ENCODE measurements at places on chromosomes 2 and 18.

- no peak for DNase-seq
Observed at GRCh38 chr2:141439524-141439923, 691.3 kb downstream of the LRP1B start.

- DNase-seq: no peak
Observed at GRCh38 chr18:53789376-53790247, 434.9 kb downstream of the MBD2 start.

DNA sequence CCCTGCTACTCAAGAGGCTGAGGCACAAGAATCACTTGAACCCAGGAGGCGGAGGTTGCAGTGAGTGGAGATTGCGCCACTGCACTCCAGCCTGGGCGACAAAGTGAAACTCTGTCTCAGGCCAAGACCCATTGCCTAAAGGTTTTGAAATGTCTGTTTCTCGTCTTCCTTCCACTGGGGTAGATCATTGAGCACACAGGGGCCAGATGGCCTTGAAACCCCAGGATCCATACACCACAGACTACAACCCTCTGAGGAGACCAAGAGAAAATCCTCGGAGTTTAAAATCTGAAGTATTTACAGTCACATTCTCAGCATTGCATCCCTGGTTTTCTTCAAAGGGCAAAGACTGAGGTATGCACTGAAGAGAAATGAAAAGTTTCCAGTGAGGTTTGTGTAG lies 7.1 kb upstream of the EPAS1 start:
- no peak for DNase-seq

GRCh38 chr2:219327719-219328118 lies 4.8 kb downstream of the RESP18 start:
- no peak for DNase-seq

GRCh38 chr18:8639762-8640161 lies 30.5 kb downstream of the RAB12 start:
- no peak for DNase-seq

DNA sequence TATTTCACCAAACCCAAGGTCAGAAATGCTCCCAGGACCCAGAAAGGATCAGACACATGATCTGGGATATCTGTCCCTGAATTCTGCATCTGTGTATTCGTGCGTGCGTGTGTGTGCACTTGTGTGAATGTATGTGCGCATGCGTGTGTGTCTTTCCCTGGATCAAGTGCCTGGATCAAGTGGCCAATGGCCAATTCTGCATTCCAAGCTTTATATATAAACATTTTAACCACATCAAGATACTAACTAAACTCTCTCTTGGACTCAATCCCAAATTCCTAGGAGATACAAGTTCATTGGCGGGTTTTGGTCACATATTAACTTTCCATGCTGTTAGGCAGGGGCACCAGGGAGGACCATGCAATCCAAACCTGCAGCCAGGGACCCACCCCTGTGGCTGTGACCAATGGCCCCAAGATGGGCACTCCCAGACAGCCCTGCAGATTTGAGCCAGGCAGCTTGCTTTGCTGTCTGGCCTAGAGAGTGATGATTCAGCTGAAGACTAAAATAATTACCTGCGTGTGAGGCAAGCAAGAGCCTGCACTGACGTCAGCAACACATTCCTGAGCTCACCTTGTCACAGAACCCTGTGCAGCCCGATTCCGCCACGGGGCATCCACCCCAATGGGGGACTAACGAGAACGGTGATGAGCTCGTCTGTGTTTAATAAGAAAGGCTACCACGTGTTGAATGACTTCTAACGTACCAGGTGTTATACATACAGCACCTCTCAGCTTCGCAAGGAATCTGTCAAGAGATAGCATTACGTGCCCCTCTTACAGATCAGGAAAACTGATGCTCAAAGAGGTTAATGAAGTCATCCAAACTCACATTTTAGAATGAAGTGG lies 45.3 kb upstream of the ROCK2 start:
- DNase-seq: no peak

DNA sequence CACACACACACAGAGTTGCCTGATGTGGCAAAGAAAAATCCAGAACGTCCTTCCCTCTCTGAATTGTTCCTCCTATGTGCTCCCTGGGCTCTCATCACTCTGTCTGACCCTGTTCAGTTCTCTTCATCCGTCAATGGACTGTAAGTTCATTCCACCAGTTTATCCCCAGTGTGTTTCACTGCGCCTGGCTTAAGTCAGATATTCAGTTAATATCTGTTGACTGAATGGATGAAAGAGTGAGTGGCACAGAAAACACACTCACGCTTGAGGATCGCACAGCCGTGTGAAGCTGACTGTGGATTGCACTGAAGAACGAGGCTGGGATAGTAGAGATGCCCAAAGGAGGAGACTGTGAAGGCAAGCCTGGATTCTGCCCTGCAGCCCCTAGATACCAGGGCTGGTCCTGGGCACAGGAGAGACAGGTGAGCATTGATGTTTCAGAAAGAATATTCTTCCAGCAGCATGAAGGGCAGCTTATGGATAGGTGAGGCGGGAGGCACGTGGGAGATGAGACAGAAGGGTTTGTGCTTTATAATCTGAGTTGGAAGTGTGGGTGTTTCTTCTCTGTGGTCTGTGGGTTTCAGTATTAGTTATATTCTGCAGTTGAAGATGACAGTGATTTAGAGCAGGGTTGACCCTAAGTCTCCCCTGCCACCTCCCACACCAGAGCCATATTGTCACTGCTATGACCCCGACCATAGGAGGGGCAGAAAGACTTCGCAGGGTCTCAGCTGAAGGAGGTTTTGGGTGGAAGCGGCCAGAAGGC lies 129.9 kb downstream of the SOCS6 start:
- no peak for DNase-seq

GRCh38 chr2:66000901-66001300 lies 434.0 kb upstream of the MEIS1 start:
- no peak for DNase-seq

DNA sequence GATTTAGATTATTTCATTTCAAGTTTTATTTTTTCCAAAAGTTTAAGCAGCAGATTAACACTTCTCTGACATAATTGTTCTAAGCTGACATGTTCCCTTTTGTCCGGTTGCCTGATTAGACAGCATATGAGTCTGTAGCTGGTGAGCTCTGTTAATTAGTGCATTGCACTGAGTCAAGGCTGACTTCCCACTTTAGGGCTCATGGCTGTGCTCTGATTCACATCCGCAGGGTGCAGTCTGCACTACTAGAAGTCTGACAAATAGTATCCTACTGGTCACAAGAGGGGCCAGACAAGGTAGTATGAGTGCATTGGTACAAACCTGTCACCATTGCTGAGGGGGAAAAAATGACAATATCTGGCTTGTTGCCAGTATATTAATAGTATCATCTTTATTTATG lies 443.9 kb upstream of the ZNF804A start:
- DNase-seq: no peak

DNA sequence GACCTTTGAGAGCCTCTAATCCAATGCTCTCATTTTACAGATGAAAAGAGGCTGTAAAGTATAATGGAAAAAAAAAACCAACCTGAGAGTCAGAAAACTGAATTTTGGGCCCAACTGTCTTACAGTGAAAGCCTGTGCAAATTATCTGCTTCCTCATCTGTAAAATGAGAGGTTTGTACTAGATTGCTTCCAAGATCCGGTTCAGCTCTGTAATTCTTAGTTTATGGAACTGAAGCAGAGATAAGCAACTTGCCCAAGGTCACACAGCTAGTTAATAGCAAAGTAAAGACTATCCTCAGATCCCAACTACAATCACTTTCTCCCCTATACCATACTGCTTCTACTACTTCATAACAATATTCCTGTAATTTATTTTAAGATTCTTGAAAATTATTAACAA lies 6.3 kb downstream of the TLK1 start:
- no peak for DNase-seq

DNA sequence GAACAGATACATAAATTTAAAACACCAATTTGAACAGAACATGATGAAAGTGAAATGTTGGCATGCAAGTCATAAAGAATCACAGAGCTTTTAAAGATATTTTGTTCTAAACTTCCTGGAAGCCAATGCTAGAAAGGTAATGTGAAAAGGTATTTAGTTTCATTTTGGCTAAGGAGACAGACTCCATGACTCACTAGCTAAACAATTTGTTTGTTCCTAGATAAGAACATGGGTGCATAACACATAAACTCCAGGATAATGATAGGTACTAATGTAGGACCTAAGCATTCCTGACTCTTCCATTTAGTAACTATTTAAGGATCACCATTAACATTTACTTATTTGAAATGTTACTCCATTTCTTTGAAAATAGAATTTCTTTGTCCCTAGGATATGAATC lies 292.5 kb upstream of the CNTNAP5 start:
- no peak for DNase-seq

- DNase-seq: no peak
Observed at GRCh38 chr18:41858761-41859555, 96.1 kb upstream of the PIK3C3 start.

- no peak for DNase-seq
Observed at GRCh38 chr2:71888751-71889445, 258.8 kb downstream of the CYP26B1 start.

DNA sequence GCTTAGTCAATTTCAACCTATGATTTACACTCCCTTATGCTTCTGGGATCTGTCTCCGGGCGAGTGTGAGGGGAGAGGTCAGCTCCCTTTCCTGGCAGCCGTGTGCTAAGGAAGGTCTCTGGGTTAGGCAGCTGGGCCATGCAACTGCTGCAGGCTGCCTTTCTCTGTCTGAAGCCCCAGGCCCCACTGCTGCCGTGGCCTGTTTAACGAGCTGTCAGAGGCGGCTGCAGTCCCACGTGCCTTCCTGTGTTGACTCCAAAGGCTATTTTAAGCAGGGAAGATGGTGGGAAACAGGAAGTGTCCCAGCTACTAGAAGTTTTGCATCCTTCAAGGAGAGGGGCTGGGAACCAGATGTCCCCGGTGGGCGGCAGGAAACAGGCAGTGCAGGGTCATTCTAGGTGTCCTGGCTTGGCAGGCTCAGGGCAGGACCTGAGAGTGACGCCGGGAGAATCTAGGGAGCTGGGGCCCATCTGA lies 186.4 kb downstream of the TNS1 start:
- no peak for DNase-seq

DNA sequence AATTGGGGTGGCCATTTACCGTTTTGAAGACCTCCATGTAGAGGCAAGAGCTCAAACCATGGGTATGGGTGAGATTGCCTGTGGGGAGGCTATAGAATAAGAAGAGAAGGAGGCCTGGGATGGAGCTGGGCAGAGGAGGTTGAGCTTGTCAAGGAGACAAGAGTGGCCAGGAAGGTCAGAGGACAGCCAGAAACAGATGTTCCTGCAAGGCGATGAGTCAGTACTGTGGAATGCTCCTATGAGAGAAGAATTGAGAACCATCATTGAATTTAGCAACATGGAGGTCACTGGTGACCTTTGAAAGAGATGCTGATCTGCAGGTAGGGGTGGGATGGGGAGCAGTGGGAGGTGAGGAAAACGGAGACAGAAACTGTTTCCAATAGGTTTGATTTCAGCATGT lies 3.5 kb downstream of the ACSL3 start:
- no peak for DNase-seq

Measured in thoracic aorta (tissue), 2 donors.